ENCODE measurements at places on chromosomes 5 and 9. TPM values are rescaled to one million over a fixed set of nuclear protein-coding genes. Genes with fewer than 3 reads are reported as not detected.

DNA sequence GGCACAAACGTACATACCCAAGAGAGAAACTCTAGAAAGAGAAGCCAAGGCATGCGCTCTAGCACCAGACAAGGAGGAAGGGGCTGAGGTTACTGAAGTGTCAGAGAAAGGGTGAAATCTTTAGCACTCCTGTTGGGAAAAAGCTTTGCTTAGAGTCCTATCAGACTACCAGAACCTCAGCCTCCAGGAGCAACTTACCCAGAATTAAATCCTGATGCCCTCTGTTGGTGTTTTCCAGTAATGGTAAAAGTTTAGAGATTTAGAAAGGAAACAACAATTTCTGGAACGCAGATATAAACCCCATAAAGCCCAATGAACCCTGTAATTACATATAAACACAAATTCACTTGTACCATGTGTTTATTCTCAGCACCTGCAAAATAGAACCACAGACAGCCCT is 33.2 kb upstream of the ASTN2 start:
- no peak overlapping the region for H3K27ac ChIP-seq
- no peaks in the 10 kb centered on the region for H3K36me3 ChIP-seq
- DNase-seq = no peak
- no peaks in the 10 kb centered on the region for H3K4me1 ChIP-seq
- no peak overlapping the region for H3K4me3 ChIP-seq

DNA sequence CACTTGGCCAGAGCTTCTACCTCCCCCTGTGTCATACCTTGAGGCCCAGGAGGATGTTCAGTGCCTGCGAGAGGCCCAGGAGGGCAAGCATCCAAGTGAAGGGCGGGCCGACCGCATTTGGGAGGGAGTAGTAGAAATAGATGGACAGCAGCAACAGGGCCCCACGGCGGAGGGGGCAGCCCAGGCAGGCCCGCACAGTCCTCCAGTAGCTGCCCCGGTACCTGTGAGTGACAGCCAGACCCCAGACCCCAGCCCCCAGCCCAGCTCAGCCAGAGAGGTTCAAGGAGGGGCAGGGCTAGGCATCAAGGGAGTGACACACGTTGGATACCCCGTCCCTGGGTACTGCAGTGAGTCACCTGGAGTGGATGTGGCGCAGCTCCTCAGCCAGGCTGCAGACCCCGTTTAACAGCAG is 1.4 kb downstream of the STING1 start:
- H3K36me3 ChIP-seq = peaks cover 34% of the 10 kb centered on the region
- peak overlapping the region; percentile 97 for H3K4me3 ChIP-seq
- H3K27ac ChIP-seq = peak overlapping the region; percentile 83
- H3K27me3 ChIP-seq = no peaks in the 10 kb centered on the region
- DNase-seq = no peak
- peaks cover 52% of the 10 kb centered on the region for H3K4me1 ChIP-seq

The CTXN3 gene
- not detected for total RNA-seq

DNA sequence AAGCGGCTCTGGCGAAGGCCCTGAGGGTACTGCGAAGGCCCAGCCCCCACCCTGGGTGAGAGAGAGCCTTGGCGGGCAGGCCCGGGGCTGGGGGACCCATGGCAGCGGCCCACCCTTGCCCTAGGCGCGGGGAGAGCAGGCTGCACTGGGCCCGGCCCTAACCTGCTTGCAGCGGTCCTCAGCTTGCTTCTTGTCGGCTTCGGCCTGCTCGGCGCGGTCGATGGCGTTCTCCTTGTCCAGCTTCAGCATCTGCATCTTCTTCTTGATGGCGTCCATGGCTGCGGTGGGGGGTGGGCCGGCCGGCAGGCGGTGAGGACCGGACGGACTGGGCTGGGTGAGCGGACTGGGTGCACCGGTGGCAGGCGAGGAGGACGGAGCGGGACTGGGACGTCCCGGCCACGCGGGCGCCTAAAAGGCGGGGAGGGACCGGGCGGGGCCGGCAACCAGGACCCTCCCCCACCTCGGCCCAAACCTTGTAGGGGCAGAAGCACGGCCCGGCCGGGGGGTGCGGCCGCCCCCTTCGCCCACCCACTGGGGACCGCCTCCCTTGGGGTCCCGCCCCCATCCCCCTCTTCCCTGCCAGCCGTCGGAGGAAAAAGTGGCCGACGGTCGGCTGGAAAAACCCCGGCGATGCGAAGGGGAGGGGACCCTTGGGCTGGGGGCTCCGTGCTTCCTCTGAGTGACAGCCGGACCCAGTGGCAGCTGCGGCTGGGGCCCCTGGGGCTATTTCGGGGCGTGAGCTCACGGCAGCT is at the start of gene TPM2:
Gene TPM2 (minus strand): TSS at position 384 of the 752 bp plus-strand sequence. CDS start 108 bp downstream, at position 276.
- no peaks in the 10 kb centered on the region for H3K27me3 ChIP-seq
- no peak for DNase-seq
- H3K27ac ChIP-seq = peak within 1 kb of the TSS; percentile 47
- H3K4me3 ChIP-seq = peak within 1 kb of the TSS; percentile 55
- H3K36me3 ChIP-seq = no peaks in the 10 kb centered on the region

DNA sequence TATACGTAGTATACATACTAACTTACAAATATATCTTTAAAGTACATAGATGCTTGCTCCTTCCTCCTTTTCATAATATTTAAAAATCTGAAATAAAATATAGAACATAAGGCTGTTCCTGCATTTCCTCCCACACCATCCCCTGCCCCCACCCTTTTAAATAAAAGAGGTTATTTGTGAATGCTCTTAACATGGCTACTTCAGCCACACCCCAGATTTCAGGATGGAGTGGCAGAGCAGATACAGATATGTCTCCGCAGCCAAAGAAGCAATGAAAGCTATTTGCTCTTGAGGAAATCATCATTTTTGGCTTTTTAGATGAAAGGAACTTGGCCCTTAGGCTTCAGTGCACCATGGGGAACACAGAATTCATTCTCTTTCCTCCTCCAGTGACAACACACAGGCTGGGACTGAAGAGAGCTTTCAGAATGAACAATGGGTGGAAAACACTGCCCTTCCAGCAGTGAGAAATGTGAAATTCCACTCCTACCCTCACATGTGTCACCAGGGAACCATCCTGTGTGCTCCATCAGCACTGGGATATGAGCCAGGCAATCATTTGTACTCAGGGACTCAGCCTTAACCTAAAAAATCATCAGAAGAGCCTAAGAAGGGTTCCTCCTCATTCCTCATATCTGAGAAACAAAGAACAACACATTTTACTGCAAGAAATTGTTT is 134.3 kb downstream of the PPP2R2B start:
- no peak overlapping the region for H3K4me3 ChIP-seq
- H3K27ac ChIP-seq = no peak overlapping the region
- H3K27me3 ChIP-seq = no peaks in the 10 kb centered on the region
- DNase-seq = no peak

The SLIT3 gene
- not detected for total RNA-seq

- DNase-seq = no peak
- no peaks in the 10 kb centered on the region for H3K36me3 ChIP-seq
- peaks cover 15% of the 10 kb centered on the region for H3K4me1 ChIP-seq
- no peak overlapping the region for H3K4me3 ChIP-seq
- H3K27me3 ChIP-seq = peaks cover 6% of the 10 kb centered on the region
These were observed 4.5 kb downstream of the IRX4 start for GRCh38 chr5:1878050-1878849.

DNA sequence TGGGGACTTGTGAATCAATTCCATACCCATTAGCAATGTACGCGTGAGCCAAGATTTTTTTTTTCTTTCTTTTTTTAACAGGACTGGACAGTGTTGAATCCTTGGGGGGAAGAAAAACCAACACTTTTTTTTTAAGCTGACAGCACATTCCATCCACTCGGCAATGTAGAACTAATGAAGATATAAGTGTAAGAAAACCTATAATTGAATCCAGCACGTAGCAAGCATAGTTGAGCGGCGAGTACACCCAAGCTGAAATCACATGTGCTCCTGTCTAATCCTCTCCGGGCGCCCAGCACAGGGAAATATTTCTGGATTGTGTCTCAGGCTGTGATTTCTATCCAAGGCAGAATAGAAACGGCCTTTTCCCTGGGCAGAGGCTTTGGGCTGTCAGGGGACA is 118.2 kb downstream of the BOD1 start:
- H3K36me3 ChIP-seq = no peaks in the 10 kb centered on the region
- H3K4me3 ChIP-seq = no peak overlapping the region
- H3K27ac ChIP-seq = no peak overlapping the region
- H3K27me3 ChIP-seq = no peaks in the 10 kb centered on the region
- DNase-seq = no peak

GRCh38 chr5:116303810-116304209 is 219.0 kb downstream of the COMMD10 start:
- H3K4me3 ChIP-seq = no peak overlapping the region
- H3K27ac ChIP-seq = no peak overlapping the region
- no peaks in the 10 kb centered on the region for H3K27me3 ChIP-seq
- peaks cover 73% of the 10 kb centered on the region for H3K36me3 ChIP-seq
- DNase-seq = no peak

The SLC9A3 gene
- total RNA-seq = 2.0 TPM

GRCh38 chr5:143481697-143482531 is 78.4 kb upstream of the NR3C1 start:
- no peak overlapping the region for H3K27ac ChIP-seq
- no peaks in the 10 kb centered on the region for H3K4me1 ChIP-seq
- no peak overlapping the region for H3K4me3 ChIP-seq
- no peaks in the 10 kb centered on the region for H3K36me3 ChIP-seq

DNA sequence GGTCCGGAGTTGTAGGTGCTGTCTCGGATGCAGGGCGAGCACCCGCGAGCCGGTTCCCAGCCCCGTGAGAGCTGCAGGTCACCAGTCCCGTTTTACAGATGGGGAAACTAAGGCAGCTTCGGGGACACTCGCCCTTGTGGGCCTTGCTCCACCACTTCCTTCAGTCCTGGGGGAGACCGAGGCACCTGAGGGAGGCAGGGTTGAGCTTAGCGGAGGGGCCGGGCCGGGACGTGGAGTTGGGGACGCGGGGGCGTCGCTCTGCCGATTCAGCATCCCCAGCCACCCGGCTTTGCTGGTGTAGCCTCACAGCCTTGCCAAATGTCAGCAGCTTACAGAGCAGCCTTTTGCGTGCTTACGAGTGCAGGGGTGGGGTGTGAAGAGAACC is 530 bp downstream of the BBLN start:
- peak; percentile 11 for DNase-seq
- peaks cover 19% of the 10 kb centered on the region for H3K4me1 ChIP-seq
- peak overlapping the region; percentile 84 for H3K27ac ChIP-seq
- peak overlapping the region; percentile 78 for H3K4me3 ChIP-seq
- no peaks in the 10 kb centered on the region for H3K27me3 ChIP-seq

DNA sequence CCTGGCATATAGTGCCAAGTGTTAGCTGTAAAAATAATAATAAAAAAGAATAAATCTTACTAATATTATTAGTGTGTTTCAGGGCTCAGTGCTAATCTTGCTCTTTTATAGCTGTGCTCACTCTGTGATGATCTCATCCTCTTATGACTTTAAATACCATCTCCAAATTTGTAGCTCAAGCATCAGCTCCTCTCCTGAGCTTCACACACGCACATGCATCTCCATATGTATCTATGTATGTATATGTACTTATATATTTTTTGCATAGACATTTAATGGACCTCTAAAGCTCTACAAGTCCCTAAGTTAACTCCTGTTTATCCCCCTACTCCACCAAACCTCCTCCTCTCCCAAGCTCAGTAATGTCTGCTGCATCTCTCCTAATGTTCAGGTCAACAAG is 170.8 kb upstream of the NR3C1 start:
- no peak overlapping the region for H3K27ac ChIP-seq
- H3K36me3 ChIP-seq = no peaks in the 10 kb centered on the region
- no peaks in the 10 kb centered on the region for H3K4me1 ChIP-seq
- no peak overlapping the region for H3K4me3 ChIP-seq
- no peak for DNase-seq

DNA sequence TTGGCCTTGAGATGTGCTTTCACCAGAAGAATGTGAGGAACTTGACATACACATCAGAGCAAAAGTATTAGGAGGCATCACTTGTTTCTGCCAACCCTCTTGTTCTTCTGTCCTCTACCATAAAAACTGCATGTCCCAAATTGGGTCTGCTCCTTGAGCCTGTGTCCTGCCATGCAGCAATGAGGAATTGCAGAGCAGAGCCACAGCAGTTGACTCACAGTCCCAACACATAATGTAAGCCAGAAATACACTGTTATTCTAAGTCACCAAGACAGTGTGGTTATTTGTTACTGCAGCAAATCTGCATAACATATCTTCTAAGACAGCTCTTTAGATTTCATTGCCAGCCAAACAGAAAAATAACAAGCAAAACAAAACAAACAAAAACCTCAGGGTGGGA is 598.2 kb downstream of the PRELID2 start:
- H3K36me3 ChIP-seq = no peaks in the 10 kb centered on the region
- H3K4me3 ChIP-seq = no peak overlapping the region
- H3K27ac ChIP-seq = no peak overlapping the region
- no peaks in the 10 kb centered on the region for H3K27me3 ChIP-seq
- H3K4me1 ChIP-seq = no peaks in the 10 kb centered on the region

The SNCB gene
- not detected for total RNA-seq

The LPAR1 gene
- total RNA-seq = not detected

The NTRK2 gene
- total RNA-seq = 0.12 TPM

The ANKRD34B gene
- not detected for total RNA-seq

The MLANA gene
- total RNA-seq = not detected

DNA sequence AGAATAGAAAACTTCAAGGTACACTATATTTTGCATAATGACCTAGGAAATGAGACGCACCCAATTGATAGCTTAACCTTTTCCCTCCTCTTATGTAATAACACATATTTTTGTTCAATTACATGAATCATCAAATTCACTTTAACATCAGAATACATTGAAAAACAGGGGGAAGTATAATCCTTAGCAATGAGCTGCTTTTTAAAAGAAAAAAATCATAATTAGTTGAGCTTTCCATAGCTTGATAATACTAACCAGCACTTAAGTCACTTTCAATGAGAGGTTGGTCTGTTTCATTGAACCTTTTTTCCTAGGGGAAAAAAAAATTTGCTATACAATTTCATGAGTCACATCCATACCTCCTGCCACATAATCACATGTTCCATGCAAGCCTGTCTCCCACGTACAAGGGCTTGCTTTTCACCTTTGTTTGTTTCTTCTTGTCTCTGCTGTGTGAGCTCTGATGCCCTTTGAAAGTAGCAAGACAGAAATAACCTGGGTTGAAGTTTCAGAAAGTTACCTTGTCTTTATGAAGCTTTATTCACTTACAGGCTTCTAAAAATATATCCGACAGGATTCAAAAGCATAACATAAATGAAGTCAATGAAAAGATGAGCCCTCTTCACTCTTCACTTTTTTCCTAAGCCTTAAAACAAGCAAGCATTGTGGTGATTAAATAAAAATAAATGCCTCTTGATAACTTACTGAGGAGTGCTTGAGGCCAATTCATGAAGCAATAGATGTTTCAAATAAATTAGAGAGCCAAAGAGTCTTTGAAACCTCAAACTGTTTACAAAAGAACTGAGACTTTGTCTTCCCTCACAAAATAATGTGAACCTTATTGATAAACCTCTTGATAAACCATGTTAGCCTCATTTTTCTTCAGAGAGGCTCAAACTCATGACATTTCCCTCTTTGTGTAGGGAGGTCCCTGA is 108.5 kb downstream of the FEM1C start:
- no peak for DNase-seq
- H3K27me3 ChIP-seq = peaks cover 2% of the 10 kb centered on the region
- H3K27ac ChIP-seq = no peak overlapping the region
- no peak overlapping the region for H3K4me3 ChIP-seq
- no peaks in the 10 kb centered on the region for H3K4me1 ChIP-seq
- H3K36me3 ChIP-seq = no peaks in the 10 kb centered on the region

- no peak overlapping the region for H3K27ac ChIP-seq
- no peak overlapping the region for H3K4me3 ChIP-seq
- no peak for DNase-seq
- H3K4me1 ChIP-seq = no peaks in the 10 kb centered on the region
- no peaks in the 10 kb centered on the region for H3K27me3 ChIP-seq
These were observed 6.9 kb upstream of the NUDT12 start for GRCh38 chr5:103569313-103570060.

The IRX1 gene
- total RNA-seq = not detected
